ENCODE measurements at places on chromosomes 3 and 15. TPM values are rescaled to one million over a fixed set of nuclear protein-coding genes. Genes with fewer than 3 reads are reported as not detected.
A peak's percentile ranks its signal among the peaks of the same experiment; 100 is the strongest.

The FSIP1 gene
- 0.22 TPM for total RNA-seq

The FILIP1L gene
- total RNA-seq: 27.4 TPM

The POTEB gene
- not detected for total RNA-seq

The ERICH6 gene
- total RNA-seq: not detected

The GCHFR gene
- total RNA-seq: 49.4 TPM

The GABRR3 gene
- not detected for total RNA-seq

GRCh38 chr15:42772144-42772543 is 35.2 kb upstream of the CDAN1 start:
- no peak overlapping the region for H3K27ac ChIP-seq
- peak; percentile 32 for DNase-seq
- H3K4me1 ChIP-seq: no peaks in the 10 kb centered on the region
- no peaks in the 10 kb centered on the region for H3K36me3 ChIP-seq

GRCh38 chr3:178043084-178043483 is 493.2 kb upstream of the KCNMB2 start:
- no peaks in the 10 kb centered on the region for H3K36me3 ChIP-seq
- H3K27ac ChIP-seq: no peak overlapping the region
- no peak overlapping the region for H3K4me3 ChIP-seq
- H3K27me3 ChIP-seq: no peaks in the 10 kb centered on the region
- no peaks in the 10 kb centered on the region for H3K4me1 ChIP-seq

GRCh38 chr3:181554233-181554765 is 157.4 kb upstream of the SOX2 start:
- H3K4me3 ChIP-seq: no peak overlapping the region
- no peak for DNase-seq
- H3K36me3 ChIP-seq: no peaks in the 10 kb centered on the region
- no peaks in the 10 kb centered on the region for H3K27me3 ChIP-seq
- no peak overlapping the region for H3K27ac ChIP-seq

DNA sequence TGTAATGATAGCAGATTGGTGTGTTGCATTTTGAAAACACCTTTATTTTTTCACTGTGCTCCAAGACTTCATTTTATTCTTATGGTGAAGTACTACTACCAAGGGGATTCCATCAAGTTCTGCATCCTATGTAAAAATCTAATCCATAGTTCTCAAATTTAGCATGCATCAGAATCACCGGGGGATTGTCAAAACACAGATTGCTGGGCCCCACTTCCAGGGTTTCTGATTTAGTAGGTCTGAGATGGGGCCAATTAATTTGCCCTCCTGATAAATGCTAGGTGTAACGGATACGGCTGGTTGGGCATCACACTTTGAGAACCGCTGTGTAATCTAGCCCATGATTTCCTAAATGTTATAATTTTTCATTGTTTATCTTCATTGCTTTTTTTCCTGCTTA is 692 bp downstream of the ZWILCH start:
- no peaks in the 10 kb centered on the region for H3K36me3 ChIP-seq
- H3K27ac ChIP-seq: no peak overlapping the region
- DNase-seq: no peak
- H3K4me3 ChIP-seq: peak overlapping the region; percentile 74
- peaks cover 14% of the 10 kb centered on the region for H3K4me1 ChIP-seq

GRCh38 chr3:185082829-185083228 is 70.0 kb downstream of the C3orf70 start:
- H3K36me3 ChIP-seq: no peaks in the 10 kb centered on the region
- no peaks in the 10 kb centered on the region for H3K4me1 ChIP-seq
- H3K27ac ChIP-seq: no peak overlapping the region
- no peak for DNase-seq
- H3K4me3 ChIP-seq: no peak overlapping the region
- no peaks in the 10 kb centered on the region for H3K27me3 ChIP-seq

GRCh38 chr3:47685037-47685436 is 96.7 kb downstream of the SMARCC1 start:
- no peaks in the 10 kb centered on the region for H3K27me3 ChIP-seq
- no peaks in the 10 kb centered on the region for H3K4me1 ChIP-seq
- DNase-seq: no peak
- no peak overlapping the region for H3K4me3 ChIP-seq

- H3K4me3 ChIP-seq: peak overlapping the region; percentile 43
- no peaks in the 10 kb centered on the region for H3K36me3 ChIP-seq
- DNase-seq: no peak
Observed at GRCh38 chr15:67033571-67034044, 31.8 kb upstream of the SMAD3 start.

- no peaks in the 10 kb centered on the region for H3K4me1 ChIP-seq
- H3K27ac ChIP-seq: no peak overlapping the region
- H3K27me3 ChIP-seq: no peaks in the 10 kb centered on the region
- no peak overlapping the region for H3K4me3 ChIP-seq
- H3K36me3 ChIP-seq: no peaks in the 10 kb centered on the region
- DNase-seq: no peak
Observed at GRCh38 chr15:27214032-27214431, 243.1 kb downstream of the GABRG3 start.

- H3K36me3 ChIP-seq: no peaks in the 10 kb centered on the region
- H3K4me3 ChIP-seq: no peak overlapping the region
- no peaks in the 10 kb centered on the region for H3K27me3 ChIP-seq
- no peak for DNase-seq
Observed at GRCh38 chr3:112123548-112123947, 9.5 kb downstream of the GCSAM start.

- no peaks in the 10 kb centered on the region for H3K27me3 ChIP-seq
- no peak overlapping the region for H3K4me3 ChIP-seq
- H3K27ac ChIP-seq: no peak overlapping the region
- no peaks in the 10 kb centered on the region for H3K4me1 ChIP-seq
- no peaks in the 10 kb centered on the region for H3K36me3 ChIP-seq
Observed at GRCh38 chr3:175434561-175434960, 575.4 kb downstream of the NAALADL2 start.

GRCh38 chr3:3074551-3075257 is 35.5 kb downstream of the IL5RA start:
- no peaks in the 10 kb centered on the region for H3K36me3 ChIP-seq
- no peaks in the 10 kb centered on the region for H3K4me1 ChIP-seq
- H3K4me3 ChIP-seq: no peak overlapping the region
- H3K27ac ChIP-seq: no peak overlapping the region
- H3K27me3 ChIP-seq: no peaks in the 10 kb centered on the region
- DNase-seq: no peak
